ENCODE measurements at places on chromosomes 2 and 18.

GRCh38 chr2:85917887-85918795 lies 29.4 kb upstream of the ST3GAL5 start:
- no peak for DNase-seq

DNA sequence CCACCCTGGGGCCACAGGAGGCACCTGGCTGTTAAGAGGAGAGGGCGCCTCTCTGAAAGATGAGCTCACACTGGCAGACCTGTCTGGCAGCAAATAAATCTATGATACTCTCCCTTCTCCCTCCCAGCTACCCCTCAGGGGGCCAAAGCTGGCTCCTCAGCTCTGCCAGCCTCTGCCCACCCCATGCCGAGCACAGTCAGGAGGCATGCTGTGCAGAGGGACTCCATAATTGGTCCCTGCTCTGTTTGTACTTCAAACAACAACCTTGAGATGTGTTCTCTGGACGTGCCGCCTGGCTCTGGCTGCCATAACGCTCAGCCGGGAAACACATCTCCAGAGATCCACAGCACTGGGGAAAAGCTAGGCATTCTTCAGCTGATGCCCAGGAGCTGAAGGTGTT lies 126.7 kb downstream of the GALNT14 start:
- no peak for DNase-seq

GRCh38 chr2:128374001-128374710 lies 55.5 kb upstream of the HS6ST1 start:
- DNase-seq = no peak

- no peak for DNase-seq
Measured at GRCh38 chr2:85797921-85798320, 44.1 kb downstream of the ATOH8 start.

- DNase-seq = no peak
Measured at GRCh38 chr2:106124905-106125549, 69.1 kb downstream of the UXS1 start.

DNA sequence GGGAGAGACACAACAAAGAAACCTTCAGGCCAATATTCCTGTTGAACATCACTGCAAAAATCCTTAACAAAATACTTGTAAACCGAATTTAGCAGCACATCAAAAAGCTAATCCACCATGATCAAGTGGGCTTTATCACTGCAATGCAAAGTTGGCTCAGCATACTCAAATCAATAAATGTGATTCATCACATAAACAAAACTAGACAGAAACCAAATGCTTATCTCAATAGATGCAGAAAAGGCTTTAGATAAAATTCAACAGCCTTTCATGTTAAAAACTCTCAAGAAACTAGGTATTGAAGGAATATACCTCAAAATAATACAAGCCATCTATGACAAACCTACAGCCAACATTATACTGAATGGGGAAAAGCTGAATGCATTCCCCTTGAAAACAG lies 20.6 kb downstream of the GTF2A1L start:
- DNase-seq = no peak

- no peak for DNase-seq
Measured at GRCh38 chr2:212274215-212274614, 264.4 kb downstream of the ERBB4 start.

GRCh38 chr2:64203131-64203857 lies 59.1 kb upstream of the PELI1 start:
- no peak for DNase-seq

GRCh38 chr2:58984731-58985130 lies 743.6 kb upstream of the FANCL start:
- DNase-seq = no peak

All from activated naive CD4-positive, alpha-beta T cell treated with anti-CD3 and anti-CD28 coated beads for 36 hours (primary cell).